Activated T-helper 1 cell treated with anti-CD3 and anti-CD28 coated beads, Interleukin-12 subunit alpha, Interleukin-12 subunit beta, Interleukin-2, Interleukin-4 antibody, amounts not matched to agents 30 ng/mL and 10 ng/mL and 1 ng/mL, durations not matched to agents 14 hours and 24 hours and 36 hours (primary cell): ENCODE measurements at places on chromosomes 16 and 17. TPM values are rescaled to one million over a fixed set of nuclear protein-coding genes. Genes with fewer than 3 reads are reported as not detected.

DNA sequence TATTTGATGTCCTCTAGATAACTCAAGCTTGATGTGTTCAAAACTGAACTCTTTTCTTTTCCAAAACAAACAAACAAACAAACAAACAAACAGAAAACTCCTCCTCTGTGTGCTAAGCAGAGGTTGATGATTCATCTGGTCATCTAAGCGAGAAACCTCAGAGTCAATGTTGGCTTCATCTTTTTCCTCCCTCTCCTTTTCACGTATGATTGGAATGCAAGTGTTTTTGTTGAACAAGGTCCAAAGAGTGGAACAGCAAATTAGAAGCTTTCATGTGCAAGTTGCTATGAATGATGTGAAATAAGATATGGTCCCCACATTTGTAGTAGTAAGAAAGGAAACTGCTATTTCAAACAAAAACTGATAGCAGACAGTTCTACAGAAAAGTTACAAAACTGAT lies 52.5 kb downstream of the TBX4 start:
- peaks cover 6% of the 10 kb centered on the region for H3K4me1 ChIP-seq
- H3K27me3 ChIP-seq: peaks cover 20% of the 10 kb centered on the region
- no peaks in the 10 kb centered on the region for H3K36me3 ChIP-seq
- no peak overlapping the region for H3K4me3 ChIP-seq
- no peak overlapping the region for H3K27ac ChIP-seq

DNA sequence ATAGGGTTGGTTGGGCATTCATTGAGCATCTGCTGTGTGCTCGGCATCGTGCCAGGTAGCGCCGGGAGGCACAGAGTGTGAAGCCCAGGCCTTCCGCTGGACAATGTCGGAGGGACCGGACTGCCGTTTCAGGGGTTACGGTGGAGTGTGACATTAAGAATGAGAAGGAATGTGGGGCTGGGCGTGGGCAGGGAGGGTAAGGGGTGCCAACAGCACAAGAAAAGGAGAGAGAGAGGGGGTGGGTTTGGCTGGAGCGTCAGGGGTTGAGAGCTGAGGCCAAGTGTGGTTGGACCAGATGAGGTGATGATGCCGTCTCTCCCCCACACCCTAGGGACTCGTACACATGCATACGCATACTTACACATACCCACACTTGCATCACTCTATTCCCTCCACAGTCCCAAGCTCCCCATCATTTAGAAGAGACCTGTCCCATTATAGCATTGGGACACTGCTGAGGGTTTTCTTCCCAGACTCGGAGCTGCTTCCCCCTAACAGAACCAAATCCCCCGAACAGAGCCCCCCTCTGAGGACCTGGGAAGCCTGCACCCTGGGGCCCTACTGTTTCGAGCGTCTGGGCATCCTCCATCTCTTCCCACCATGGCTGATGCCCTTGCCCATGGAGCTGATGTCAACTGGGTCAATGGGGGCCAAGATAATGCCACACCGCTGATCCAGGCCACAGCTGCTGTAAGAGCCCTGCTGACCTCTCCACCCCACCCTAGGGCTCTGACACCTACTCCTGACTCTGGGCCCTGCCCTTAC lies 3.3 kb upstream of the KCTD11 start:
- peak overlapping the region; percentile 37 for H3K27ac ChIP-seq
- no peak for DNase-seq
- no peaks in the 10 kb centered on the region for H3K27me3 ChIP-seq
- H3K4me3 ChIP-seq: no peak overlapping the region
- H3K4me1 ChIP-seq: peaks cover 30% of the 10 kb centered on the region
- H3K36me3 ChIP-seq: peaks cover 35% of the 10 kb centered on the region

Gene NLRC3
- total RNA-seq: 21.8 and 24.4 TPM in 2 replicates

Gene SLC16A6
- 3.0 and 3.8 TPM in 2 replicates for total RNA-seq

DNA sequence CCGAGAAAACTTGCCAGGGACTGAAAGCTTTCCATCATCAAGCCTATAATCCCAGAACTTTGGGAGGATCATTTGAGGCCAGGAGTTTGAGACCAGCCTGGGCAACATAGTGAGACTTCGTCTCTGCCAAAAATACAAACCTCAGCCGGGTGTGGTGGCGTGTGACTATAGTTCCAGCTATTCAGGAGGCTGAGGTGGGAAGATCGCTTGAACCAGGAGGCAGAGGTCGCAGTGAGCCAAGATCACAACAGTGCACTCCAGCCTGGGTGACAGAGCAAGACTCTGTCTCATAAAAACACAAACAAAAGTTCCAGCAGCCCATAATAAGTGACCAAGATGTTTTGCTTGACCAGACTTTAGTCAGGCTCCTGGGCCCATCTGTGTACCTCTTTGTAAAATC lies 1.9 kb downstream of the MEAK7 start:
- H3K4me1 ChIP-seq: peaks cover 33% of the 10 kb centered on the region
- H3K36me3 ChIP-seq: peaks cover 5% of the 10 kb centered on the region
- DNase-seq: no peak
- no peaks in the 10 kb centered on the region for H3K27me3 ChIP-seq
- no peak overlapping the region for H3K27ac ChIP-seq
- peak overlapping the region; percentile 56 for H3K4me3 ChIP-seq

GRCh38 chr17:39195568-39196160 lies 1.8 kb downstream of the CACNB1 start:
- H3K36me3 ChIP-seq: peaks cover 20% of the 10 kb centered on the region
- peak overlapping the region; percentile 83 for H3K4me3 ChIP-seq
- no peaks in the 10 kb centered on the region for H3K27me3 ChIP-seq
- DNase-seq: no peak
- peak overlapping the region; percentile 48 for H3K27ac ChIP-seq

GRCh38 chr17:63476459-63476853 lies 405 bp upstream of the ACE start:
- peak overlapping the region; percentile 7 for H3K4me3 ChIP-seq
- peaks cover 50% of the 10 kb centered on the region for H3K27me3 ChIP-seq
- H3K27ac ChIP-seq: no peak overlapping the region
- H3K36me3 ChIP-seq: no peaks in the 10 kb centered on the region
- DNase-seq: no peak

DNA sequence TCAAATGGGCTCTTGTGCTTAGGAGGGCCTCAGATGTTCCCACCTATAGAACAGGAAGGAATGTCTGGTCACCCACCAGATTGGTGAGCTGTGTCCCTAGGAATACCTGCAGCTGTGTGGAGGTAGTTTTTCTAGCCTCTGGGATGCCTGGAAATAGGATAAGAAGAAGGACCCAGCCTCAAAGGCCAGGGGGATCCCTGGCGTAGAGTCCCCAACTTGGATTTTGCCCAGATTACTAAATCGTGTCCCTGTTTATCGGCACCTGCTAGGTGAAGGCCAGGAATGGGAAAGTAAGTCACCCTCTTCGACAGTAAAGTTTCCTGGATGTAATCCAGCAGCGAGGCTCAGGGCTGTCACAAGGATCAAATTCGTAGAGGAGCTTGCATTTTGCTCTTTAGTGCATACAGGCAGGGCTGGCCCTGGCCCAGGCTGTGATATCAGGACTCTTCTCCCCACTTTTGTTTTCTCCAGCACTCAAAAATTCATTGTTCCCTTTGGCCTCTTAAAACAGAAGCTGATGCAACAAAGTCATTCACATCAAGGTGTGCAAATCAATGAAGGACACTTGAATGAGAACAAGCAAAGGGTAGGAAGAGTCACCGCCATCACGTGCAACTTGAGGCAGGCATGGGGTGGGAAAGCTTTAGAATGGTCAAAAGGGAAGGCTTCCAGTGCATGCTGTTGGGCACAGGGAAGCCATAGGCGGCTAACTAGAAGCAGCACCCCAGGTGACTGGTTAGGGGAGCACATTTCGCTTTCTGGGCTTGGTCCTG lies 7.5 kb downstream of the SLC13A2 start:
- H3K4me1 ChIP-seq: peaks cover 14% of the 10 kb centered on the region
- no peak overlapping the region for H3K27ac ChIP-seq
- no peak overlapping the region for H3K4me3 ChIP-seq
- no peak for DNase-seq

Gene WWP2
- 53.8 and 58.3 TPM in 2 replicates for total RNA-seq

DNA sequence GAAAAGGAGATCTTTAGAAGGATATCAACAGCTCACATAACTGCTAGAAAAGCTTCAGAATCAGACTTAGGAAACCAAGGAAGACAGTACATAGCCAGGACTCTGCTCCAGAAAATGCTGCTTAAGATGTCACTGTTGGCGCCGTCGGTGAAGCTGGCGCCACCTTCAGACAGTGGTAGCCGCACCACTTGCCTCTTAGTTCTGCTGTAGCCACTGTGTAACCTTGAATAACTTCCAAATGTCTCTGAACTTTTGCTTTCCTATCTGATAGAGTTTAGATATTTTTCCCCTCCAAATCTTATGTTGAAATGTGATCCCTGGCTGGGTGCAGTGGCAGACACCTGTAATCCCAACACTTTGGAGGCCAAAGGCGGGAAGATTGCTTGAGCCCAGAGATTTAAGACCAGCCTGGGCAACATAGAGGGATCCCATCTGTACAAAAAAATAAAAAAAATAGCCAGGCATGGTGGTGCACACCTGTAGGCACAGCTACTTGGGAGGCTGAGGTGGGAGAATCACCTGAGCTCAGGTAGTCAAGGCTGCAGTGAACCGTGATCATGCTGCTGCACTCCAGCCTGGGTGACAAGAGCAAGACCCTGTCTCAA lies 6.3 kb upstream of the USP31 start:
- H3K36me3 ChIP-seq: no peaks in the 10 kb centered on the region
- DNase-seq: no peak
- H3K4me1 ChIP-seq: peaks cover 11% of the 10 kb centered on the region
- no peak overlapping the region for H3K4me3 ChIP-seq

DNA sequence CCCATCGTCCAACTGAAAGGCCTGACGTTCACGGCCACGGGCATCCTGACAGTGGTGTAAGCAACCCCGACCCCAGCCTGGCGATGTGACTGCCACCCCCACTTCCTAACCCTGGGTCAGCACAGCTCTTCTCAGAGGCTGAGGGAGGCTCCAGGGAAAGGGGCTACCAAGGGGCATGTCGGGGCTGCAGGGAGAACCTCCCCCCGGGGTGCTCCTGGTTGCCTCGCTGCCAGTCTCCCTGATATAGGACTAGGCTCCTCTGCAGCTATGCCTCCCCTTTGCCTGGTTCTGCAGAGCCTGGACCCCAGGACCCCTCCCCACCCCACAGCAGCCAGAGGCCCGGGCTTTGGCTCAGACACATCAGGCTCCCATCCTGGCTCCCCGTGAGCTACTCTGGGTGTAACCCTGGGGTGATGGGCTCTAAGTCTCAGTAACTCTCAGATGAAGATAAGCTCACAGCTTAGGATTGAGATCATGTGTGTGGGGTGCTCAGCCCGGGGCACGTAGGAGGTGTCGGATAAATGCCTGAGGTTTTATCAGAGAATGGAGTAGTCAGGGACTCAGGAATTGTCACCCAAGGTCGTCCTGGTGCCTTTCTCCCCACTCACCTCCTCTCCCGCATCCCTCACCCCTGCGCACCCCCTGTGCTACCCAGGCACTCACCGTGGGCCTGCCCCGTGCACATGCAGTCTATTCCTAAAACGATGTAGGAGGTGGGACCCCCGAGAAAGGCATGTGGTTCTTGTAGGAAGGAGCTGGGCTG lies 10.6 kb downstream of the ITGAD start:
- no peak overlapping the region for H3K27ac ChIP-seq
- peaks cover 7% of the 10 kb centered on the region for H3K27me3 ChIP-seq
- peaks cover 6% of the 10 kb centered on the region for H3K36me3 ChIP-seq

Gene PLXDC1
- 0.60 TPM in 1 of 2 replicates, not detected in the other for total RNA-seq

DNA sequence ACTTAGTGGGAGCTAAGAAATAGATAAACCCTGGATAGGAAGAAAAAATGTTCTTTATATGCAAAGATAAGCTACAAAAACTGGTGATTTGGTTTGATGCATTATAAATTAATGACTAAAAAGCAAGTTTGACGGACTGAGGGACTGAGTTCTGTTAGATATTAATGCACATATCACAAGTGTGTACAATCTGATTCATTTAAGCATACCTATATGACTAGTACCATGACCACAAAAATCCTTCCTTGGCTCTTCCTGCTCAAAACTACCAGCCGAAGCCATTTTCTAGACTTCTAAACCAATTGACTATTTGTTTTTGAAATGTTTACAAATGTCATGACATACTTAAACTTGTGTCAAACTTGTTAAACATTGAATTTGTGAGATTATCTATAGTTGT lies 374.5 kb upstream of the MON1B start:
- no peak overlapping the region for H3K27ac ChIP-seq
- H3K36me3 ChIP-seq: no peaks in the 10 kb centered on the region
- DNase-seq: no peak
- H3K27me3 ChIP-seq: no peaks in the 10 kb centered on the region
- no peak overlapping the region for H3K4me3 ChIP-seq
- no peaks in the 10 kb centered on the region for H3K4me1 ChIP-seq

Gene KRTAP2-1
- not detected in 2 replicates for total RNA-seq

Gene SENP3
- total RNA-seq: 102 and 104 TPM in 2 replicates

GRCh38 chr16:75071621-75072020 lies 45.0 kb downstream of the LDHD start:
- H3K4me1 ChIP-seq: peaks cover 87% of the 10 kb centered on the region
- no peak overlapping the region for H3K27ac ChIP-seq
- peaks cover 31% of the 10 kb centered on the region for H3K36me3 ChIP-seq

- H3K27ac ChIP-seq: no peak overlapping the region
- H3K36me3 ChIP-seq: peaks cover 10% of the 10 kb centered on the region
- no peak overlapping the region for H3K4me3 ChIP-seq
- no peak for DNase-seq
- H3K4me1 ChIP-seq: peaks cover 4% of the 10 kb centered on the region
These were observed 17.2 kb upstream of the SLFN11 start for GRCh38 chr17:35390663-35391062.

GRCh38 chr17:22694362-22695227 lies 1002.3 kb downstream of the KCNJ18 start:
- H3K27me3 ChIP-seq: no peaks in the 10 kb centered on the region
- H3K4me1 ChIP-seq: no peaks in the 10 kb centered on the region
- H3K36me3 ChIP-seq: no peaks in the 10 kb centered on the region
- no peak overlapping the region for H3K4me3 ChIP-seq
- no peak overlapping the region for H3K27ac ChIP-seq

Gene KRTAP2-2
- not detected in 2 replicates for total RNA-seq

GRCh38 chr17:5561736-5562571 lies 22.4 kb downstream of the NLRP1 start:
- no peaks in the 10 kb centered on the region for H3K27me3 ChIP-seq
- peaks cover 32% of the 10 kb centered on the region for H3K36me3 ChIP-seq
- peaks cover 12% of the 10 kb centered on the region for H3K4me1 ChIP-seq
- no peak overlapping the region for H3K4me3 ChIP-seq
- no peak for DNase-seq

Gene CRYBA1
- total RNA-seq: not detected in 2 replicates

DNA sequence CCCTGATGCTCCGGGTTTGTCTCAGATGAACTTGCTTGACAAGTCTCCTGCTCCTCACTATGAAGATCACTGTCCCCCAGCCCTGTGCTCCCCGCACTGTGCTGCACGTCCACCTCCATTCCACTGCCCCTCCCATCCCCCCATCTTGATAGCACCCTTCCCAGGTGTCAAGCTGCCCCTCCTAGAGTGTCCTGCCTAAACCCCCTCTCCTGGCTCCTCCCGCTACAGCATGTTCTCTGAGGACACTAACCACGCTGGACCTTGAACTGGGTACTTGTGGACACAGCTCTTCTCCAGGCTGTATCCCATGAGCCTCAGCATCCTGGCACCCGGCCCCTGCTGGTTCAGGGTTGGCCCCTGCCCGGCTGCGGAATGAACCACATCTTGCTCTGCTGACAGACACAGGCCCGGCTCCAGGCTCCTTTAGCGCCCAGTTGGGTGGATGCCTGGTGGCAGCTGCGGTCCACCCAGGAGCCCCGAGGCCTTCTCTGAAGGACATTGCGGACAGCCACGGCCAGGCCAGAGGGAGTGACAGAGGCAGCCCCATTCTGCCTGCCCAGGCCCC lies 18.5 kb downstream of the DEXI start:
- no peaks in the 10 kb centered on the region for H3K27me3 ChIP-seq
- peaks cover 3% of the 10 kb centered on the region for H3K4me1 ChIP-seq
- no peak for DNase-seq
- H3K4me3 ChIP-seq: no peak overlapping the region
- peaks cover 27% of the 10 kb centered on the region for H3K36me3 ChIP-seq

GRCh38 chr16:84314814-84315213 lies 20.1 kb downstream of the WFDC1 start:
- no peaks in the 10 kb centered on the region for H3K4me1 ChIP-seq
- H3K27me3 ChIP-seq: peaks cover 14% of the 10 kb centered on the region
- H3K4me3 ChIP-seq: no peak overlapping the region
- no peak overlapping the region for H3K27ac ChIP-seq
